ENCODE measurements at places on chromosomes 7 and 10. TPM values are rescaled to one million over a fixed set of nuclear protein-coding genes. Genes with fewer than 3 reads are reported as not detected.

DNA sequence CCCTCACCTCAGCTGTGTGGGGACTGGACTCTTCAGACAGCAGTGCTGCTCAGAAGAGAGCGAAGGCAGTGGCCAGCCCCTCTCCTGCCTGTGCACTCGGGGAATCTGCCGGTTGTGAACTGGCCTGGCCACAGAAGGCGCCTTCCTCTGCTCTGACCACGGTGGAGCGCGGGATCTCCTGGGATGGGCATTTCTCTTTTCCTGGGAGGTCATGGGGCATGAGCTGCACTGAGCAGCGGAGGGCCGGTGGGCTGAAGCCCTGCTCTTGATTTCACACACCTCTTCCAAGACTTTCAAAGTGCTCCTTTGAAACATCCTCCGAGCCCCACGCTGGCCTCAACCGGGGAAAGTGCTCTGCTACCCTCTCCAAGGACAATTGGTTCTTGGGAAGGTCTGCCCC, 125.6 kb upstream of the FAM20C start:
- no peak overlapping the region for H3K4me3 ChIP-seq
- no peaks in the 10 kb centered on the region for H3K27me3 ChIP-seq
- no peaks in the 10 kb centered on the region for H3K36me3 ChIP-seq
- no peak overlapping the region for H3K27ac ChIP-seq
- no peaks in the 10 kb centered on the region for H3K4me1 ChIP-seq
- DNase-seq = no peak

DNA sequence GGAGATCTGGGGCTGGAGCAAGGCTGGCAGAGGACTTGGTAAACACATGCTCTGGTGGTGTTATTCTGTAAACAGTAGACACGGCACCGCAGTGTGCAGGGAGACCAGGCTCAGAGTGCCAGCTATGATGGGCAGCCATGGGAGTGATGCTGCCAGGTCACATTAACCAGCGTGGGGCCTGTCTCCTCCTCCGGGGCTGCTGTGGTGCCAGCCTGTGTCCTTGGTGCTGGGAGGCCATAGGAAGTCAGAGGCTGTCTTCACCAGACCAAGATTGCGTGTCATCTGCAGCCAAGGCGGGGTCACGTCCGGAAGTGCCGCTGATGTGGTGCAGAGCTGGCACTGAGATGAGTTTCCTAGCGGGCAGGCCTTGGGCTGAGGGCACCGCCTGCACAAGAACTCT, 236.0 kb downstream of the GLRX3 start:
- H3K4me3 ChIP-seq = no peak overlapping the region
- no peaks in the 10 kb centered on the region for H3K4me1 ChIP-seq
- H3K27me3 ChIP-seq = no peaks in the 10 kb centered on the region

DNA sequence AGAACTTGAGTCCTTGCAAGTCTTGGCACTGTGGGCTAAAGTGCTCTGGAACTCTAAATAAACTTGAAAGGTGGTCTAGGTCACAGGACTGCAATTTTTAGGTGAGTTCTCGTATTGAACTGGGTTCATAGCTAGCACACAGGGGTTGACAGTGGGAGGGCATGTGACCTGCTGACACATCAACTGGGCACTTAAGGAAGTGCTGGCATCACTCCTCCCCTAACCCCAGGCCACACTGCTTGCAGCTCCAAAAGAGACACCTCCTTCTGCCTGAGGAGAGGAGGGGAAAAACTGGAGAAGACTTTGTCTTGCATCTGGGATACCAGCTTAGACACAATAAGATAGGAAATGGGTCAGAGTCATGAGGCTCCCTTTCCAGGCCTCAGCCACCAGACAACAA, 38.0 kb upstream of the AASS start:
- no peaks in the 10 kb centered on the region for H3K36me3 ChIP-seq
- no peaks in the 10 kb centered on the region for H3K27me3 ChIP-seq
- H3K4me1 ChIP-seq = no peaks in the 10 kb centered on the region
- H3K4me3 ChIP-seq = no peak overlapping the region
- no peak overlapping the region for H3K27ac ChIP-seq

DNA sequence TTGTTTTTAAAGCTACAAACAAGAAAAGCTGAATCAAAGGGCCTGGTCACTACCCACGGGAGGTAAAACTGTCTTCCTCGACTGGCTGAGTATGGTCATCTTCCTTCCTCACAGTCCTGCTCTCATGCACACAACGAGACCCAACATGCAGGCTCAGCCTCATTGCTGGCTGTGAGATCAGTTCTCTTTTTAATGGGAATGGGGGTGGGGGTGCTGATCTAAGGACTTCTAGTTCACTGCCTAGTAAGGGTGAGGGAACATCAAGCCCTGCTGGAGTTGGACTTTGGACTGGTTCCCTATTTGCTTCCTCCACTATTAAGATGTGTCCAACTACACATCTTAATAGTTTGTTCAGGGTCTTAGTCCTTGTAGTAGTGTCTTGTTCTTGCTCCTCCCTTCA, 48.2 kb downstream of the ABCB4 start:
- no peaks in the 10 kb centered on the region for H3K4me1 ChIP-seq
- DNase-seq = no peak
- H3K27ac ChIP-seq = no peak overlapping the region
- no peaks in the 10 kb centered on the region for H3K36me3 ChIP-seq
- no peaks in the 10 kb centered on the region for H3K27me3 ChIP-seq

The ZPBP gene
- not detected for total RNA-seq

The AKR1D1 gene
- total RNA-seq = not detected

DNA sequence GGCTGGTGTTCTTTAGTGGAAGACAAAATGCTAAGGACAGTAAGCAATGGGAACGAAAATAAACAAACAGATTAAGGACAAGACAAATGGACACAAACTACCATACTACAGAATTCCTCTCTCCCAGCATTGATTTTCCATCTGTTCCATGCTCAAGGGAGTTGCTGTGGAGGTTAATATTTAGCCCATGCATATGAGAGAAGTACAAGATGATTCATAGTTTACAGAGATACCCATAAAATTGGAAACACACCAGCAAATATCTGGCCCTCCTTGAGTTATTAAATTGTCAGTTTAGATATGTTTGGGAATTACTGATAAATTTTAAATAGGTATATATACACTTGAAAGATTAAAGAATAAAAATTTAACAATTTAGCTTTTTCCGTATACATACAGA, 69.8 kb downstream of the GLI3 start:
- no peak overlapping the region for H3K4me3 ChIP-seq
- no peaks in the 10 kb centered on the region for H3K27me3 ChIP-seq
- DNase-seq = no peak
- H3K4me1 ChIP-seq = no peaks in the 10 kb centered on the region

- H3K36me3 ChIP-seq = no peaks in the 10 kb centered on the region
- DNase-seq = no peak
- H3K27me3 ChIP-seq = no peaks in the 10 kb centered on the region
- no peaks in the 10 kb centered on the region for H3K4me1 ChIP-seq
- H3K4me3 ChIP-seq = no peak overlapping the region
- H3K27ac ChIP-seq = no peak overlapping the region
These were observed 64.4 kb downstream of the PROSER2 start for GRCh38 chr10:11887381-11888227.

The PPP1R9A gene
- total RNA-seq = 23.3 TPM

The HTRA1 gene
- total RNA-seq = 78.3 TPM

The ELN gene
- total RNA-seq = 149 TPM

GRCh38 chr7:69739931-69740431, 141.7 kb downstream of the AUTS2 start:
- H3K27ac ChIP-seq = no peak overlapping the region
- H3K36me3 ChIP-seq = no peaks in the 10 kb centered on the region
- H3K4me1 ChIP-seq = no peaks in the 10 kb centered on the region
- H3K27me3 ChIP-seq = no peaks in the 10 kb centered on the region
- DNase-seq = peak; percentile 74
- no peak overlapping the region for H3K4me3 ChIP-seq

DNA sequence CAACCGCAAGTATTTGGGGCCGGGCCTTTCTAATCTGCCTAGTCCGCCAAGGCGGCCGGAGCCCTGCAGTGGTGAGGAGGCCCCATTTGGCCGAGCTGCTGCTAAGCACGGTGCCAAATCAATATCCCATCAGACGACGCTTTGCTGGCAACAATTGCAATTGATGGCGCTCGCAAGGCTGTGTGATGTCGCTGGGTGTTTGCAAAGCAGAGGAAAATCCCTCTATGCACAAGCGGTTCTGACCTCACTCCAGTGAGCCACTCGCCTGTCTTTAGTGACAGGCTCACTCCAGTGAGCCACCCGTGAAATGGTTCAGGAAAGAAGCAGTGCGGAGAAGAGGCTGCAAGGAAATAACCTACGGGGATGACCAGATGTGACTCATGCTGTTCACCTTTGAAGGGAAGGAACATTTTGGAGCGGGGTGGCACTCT, 18.3 kb upstream of the PDE1C start:
- H3K36me3 ChIP-seq = no peaks in the 10 kb centered on the region
- H3K4me3 ChIP-seq = no peak overlapping the region
- H3K27ac ChIP-seq = peak overlapping the region; percentile 0
- no peaks in the 10 kb centered on the region for H3K4me1 ChIP-seq
- DNase-seq = no peak
- H3K27me3 ChIP-seq = no peaks in the 10 kb centered on the region

DNA sequence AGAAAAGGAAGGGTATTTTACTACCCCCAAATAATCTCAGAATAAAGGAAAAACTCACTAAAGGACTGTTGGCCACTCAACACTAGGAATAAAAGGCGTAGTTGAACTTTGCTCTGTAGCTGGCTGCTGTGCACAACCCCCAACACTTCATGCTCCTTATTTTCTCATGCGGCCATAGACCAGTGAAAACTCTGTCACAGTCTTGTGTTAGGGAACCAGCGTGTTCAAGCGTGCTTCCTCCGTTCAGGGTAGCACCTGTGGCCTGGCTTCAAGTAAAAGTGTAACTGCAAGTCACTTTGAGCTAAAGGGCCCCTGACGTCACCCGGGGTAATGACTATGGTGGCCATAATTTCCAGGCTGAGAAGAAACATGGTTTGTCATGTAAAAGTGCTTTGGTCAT, 27.0 kb downstream of the BLNK start:
- DNase-seq = no peak
- H3K36me3 ChIP-seq = no peaks in the 10 kb centered on the region

The ATG9B gene
- not detected for total RNA-seq

DNA sequence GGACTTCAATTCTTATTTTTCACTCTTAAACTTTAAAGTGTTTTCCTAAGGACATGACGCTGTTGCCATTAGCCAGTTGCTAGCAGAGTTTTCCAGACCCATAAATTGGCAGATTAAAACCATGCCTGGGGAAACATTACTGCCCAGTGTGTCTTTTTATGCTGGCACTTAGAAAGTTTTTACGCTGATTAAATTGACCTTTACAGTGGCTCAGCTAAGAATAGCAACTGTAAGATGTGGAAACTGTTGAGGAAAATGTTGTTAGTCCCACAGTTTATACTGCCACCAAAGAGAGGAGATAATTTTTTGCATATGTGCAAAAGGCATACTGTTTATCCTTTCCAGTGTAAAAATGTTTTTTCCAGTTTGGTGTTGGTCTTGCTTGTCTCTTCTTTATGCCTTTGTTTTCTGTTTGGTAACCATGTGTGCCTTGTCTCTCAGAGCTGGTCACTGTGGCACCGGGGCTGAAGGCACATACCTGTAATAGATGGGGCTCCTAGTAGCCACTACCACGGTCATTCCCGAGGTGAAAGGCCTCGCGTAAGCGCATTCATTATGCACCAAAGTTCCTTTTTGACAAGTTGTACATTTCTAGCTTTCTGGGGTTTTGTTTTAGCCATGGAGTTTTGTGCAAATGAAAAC, 45.3 kb downstream of the CYP17A1 start:
- DNase-seq = no peak
- peak overlapping the region; percentile 87 for H3K27ac ChIP-seq
- H3K4me3 ChIP-seq = no peak overlapping the region

All from right atrium auricular region (tissue), 2 donors.